Endodermal cell (in vitro differentiated cells): ENCODE measurements at places on chromosomes 12 and 14.

- no peaks in the 10 kb centered on the region for H3K27me3 ChIP-seq
- H3K27ac ChIP-seq, result no peak overlapping the region
- DNase-seq, result no peak
- H3K4me3 ChIP-seq, result no peak overlapping the region
These were observed 874.5 kb downstream of the FLRT2 start for GRCh38 chr14:86404425-86404824.

DNA sequence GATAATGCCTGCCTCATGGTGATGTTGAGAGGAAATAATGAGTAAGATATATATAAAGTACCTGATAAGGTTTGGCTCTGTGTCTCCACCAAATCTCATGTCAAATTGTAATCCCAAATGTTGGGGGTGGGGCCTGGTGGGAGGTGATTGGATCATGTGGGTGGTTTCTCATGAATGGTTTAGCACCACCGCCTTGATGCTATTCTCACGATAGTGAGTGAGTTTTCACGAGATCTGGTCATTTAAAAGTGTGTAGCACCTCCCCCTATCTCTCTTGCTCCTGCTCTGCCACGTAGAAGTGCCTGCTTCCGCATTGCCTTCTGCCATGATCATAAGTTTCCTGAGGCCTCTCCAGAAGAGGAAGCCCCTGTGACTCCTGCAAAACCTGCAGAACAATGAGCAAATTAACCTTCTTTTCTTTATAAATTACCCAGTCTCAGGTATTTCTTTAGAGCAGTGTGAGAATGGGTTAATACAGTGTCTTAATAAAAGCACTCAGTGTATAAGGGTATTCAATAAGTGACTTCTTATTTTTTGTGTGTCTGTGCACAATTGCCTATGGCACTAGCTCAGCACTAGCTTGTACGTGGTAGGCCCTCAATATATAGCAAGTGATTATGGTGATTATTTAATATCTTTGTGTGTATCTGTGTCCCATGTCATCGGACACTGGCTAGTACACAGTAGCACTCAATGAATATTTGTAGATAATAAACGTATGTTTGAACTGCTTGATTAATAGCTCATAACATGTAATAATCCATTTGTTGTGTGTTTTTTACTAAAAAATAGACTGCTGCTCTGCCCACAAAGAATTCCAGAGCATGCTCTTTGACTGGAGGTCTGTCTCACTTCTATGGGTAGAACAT, 138.1 kb upstream of the LMNTD1 start:
- no peak overlapping the region for H3K4me3 ChIP-seq
- DNase-seq, result no peak
- H3K36me3 ChIP-seq, result no peaks in the 10 kb centered on the region
- H3K4me1 ChIP-seq, result no peaks in the 10 kb centered on the region

GRCh38 chr14:21317398-21317797, 37.5 kb downstream of the RPGRIP1 start:
- no peaks in the 10 kb centered on the region for H3K27me3 ChIP-seq
- H3K27ac ChIP-seq, result no peak overlapping the region
- no peaks in the 10 kb centered on the region for H3K36me3 ChIP-seq
- H3K4me1 ChIP-seq, result no peaks in the 10 kb centered on the region
- DNase-seq, result peak; percentile 48
- H3K4me3 ChIP-seq, result no peak overlapping the region

GRCh38 chr12:128729628-128730121, 94.1 kb downstream of the SLC15A4 start:
- no peak for DNase-seq
- H3K4me3 ChIP-seq, result no peak overlapping the region
- no peaks in the 10 kb centered on the region for H3K4me1 ChIP-seq
- no peak overlapping the region for H3K27ac ChIP-seq
- no peaks in the 10 kb centered on the region for H3K36me3 ChIP-seq

- no peaks in the 10 kb centered on the region for H3K27me3 ChIP-seq
- H3K36me3 ChIP-seq, result no peaks in the 10 kb centered on the region
- no peak overlapping the region for H3K27ac ChIP-seq
- no peak for DNase-seq
- no peak overlapping the region for H3K4me3 ChIP-seq
These were observed 10.0 kb upstream of the GPR19 start for GRCh38 chr12:12705838-12706520.

- DNase-seq, result no peak
- no peak overlapping the region for H3K4me3 ChIP-seq
- H3K27me3 ChIP-seq, result no peaks in the 10 kb centered on the region
- H3K27ac ChIP-seq, result no peak overlapping the region
- no peaks in the 10 kb centered on the region for H3K36me3 ChIP-seq
These were observed 170.8 kb upstream of the DYRK2 start for GRCh38 chr12:67477681-67478265.

- no peak for DNase-seq
- H3K27me3 ChIP-seq, result peaks cover 3% of the 10 kb centered on the region
- H3K27ac ChIP-seq, result no peak overlapping the region
- H3K4me1 ChIP-seq, result peaks cover 5% of the 10 kb centered on the region
- H3K36me3 ChIP-seq, result no peaks in the 10 kb centered on the region
These were observed 12.4 kb upstream of the GYS2 start for GRCh38 chr12:21617030-21617429.

- no peak within 1 kb of the TSS for H3K27ac ChIP-seq
- peak; percentile 94 for DNase-seq
- peaks cover 5% of the 10 kb centered on the region for H3K4me1 ChIP-seq
- H3K27me3 ChIP-seq, result peaks cover 7% of the 10 kb centered on the region
These were observed at the start of gene SLC48A1 for GRCh38 chr12:47773062-47773857. SLC48A1 (plus strand) TSS chr12:47773238; CDS start chr12:47773305, 67 bp downstream.

DNA sequence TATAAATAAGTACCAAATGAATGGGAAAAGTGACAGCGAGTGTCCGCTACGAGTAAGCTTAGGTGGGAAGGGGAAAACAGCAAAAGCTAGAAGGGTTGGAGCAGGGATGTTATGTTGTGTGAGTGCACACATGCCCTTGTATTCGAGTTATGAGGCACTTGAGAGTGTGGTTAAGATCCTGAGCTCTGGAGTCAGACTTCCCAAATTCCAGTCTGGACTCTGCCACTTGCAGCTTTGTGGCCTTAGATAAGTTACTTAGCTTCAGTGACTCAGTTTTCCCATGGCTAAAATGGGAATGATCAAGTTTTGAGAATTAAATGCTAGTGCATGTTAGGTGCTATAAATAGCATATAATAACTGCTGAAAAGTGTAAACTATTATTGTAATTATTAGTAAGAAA, 44.9 kb downstream of the KTN1 start:
- DNase-seq, result no peak
- no peak overlapping the region for H3K4me3 ChIP-seq
- H3K4me1 ChIP-seq, result peaks cover 3% of the 10 kb centered on the region
- no peak overlapping the region for H3K27ac ChIP-seq
- H3K27me3 ChIP-seq, result no peaks in the 10 kb centered on the region
